Upper lobe of left lung (tissue), 6 donors: ENCODE measurements at places on chromosomes 4 and X. TPM values are rescaled to one million over a fixed set of nuclear protein-coding genes. Genes with fewer than 3 reads are reported as not detected.

DNA sequence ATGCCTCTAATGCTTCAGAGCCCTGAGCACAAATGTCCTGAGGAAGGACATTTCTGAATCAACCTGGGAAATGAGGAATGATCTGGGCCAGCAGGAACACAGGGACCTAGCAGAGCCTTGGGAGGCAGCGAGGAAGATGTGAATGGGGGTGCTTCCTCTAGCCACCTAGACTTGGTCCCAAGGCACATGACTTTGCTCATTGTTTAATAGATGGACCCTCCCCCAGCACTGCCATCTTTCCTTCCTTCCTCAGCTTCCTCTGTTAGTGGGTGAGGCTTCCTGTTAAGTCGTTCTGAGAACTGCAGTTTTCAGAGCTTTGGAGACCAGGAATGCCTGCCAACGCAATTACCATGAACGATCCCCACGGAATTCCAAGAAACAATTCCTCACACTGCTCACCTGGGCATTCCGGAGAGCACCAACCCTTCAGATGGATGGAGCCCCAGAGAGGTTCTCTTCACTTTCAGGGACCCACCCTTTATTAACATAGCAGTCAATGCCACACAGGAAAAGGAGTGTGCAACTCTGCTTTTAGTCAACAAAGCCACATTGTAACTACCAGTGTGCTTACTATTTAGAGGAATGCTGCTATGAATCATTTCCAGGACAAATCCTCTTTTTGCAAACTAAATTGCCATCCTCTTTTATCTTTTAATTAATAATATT lies 48.5 kb upstream of the STIM2 start:
- H3K27me3 ChIP-seq: no peaks in the 10 kb centered on the region
- no peak for DNase-seq
- peak overlapping the region; percentile 73 for H3K27ac ChIP-seq
- peaks cover 26% of the 10 kb centered on the region for H3K4me1 ChIP-seq

- H3K4me3 ChIP-seq: no peak overlapping the region
- H3K27ac ChIP-seq: no peak overlapping the region
- H3K4me1 ChIP-seq: no peaks in the 10 kb centered on the region
- H3K36me3 ChIP-seq: no peaks in the 10 kb centered on the region
- DNase-seq: no peak
- H3K27me3 ChIP-seq: no peaks in the 10 kb centered on the region
Observed at GRCh38 chrX:18410038-18410437, 15.4 kb upstream of the CDKL5 start.

- no peak for DNase-seq
- peaks cover 23% of the 10 kb centered on the region for H3K4me1 ChIP-seq
- H3K27ac ChIP-seq: no peak overlapping the region
- no peaks in the 10 kb centered on the region for H3K36me3 ChIP-seq
- H3K4me3 ChIP-seq: no peak overlapping the region
Observed at GRCh38 chr4:53905941-53906377, 158.4 kb downstream of the CHIC2 start.

- H3K27ac ChIP-seq: no peak overlapping the region
- no peaks in the 10 kb centered on the region for H3K27me3 ChIP-seq
- no peaks in the 10 kb centered on the region for H3K36me3 ChIP-seq
- DNase-seq: no peak
- H3K4me3 ChIP-seq: no peak overlapping the region
Observed at GRCh38 chrX:2954541-2954940, 25.4 kb upstream of the ARSD start.

DNA sequence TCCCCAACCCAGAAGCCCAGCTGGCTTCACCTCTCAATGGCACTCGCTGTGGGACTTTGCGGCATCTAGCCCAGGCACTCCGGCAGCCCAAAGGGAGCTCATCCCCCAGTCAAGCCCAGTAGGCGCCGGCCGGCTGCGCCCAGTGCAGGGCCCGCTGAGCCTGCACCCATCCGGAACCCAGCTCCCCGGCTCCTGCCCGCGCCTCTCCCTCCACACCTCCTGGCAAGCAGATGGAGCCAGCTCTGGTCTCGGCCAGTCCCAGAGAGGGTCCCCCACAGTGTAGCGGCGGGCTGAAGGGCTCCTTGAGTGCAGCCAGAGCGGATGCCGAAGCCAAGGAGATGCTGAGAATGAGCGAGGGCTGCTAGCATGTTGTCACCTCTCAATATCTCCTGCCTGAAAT lies 116.8 kb upstream of the UGT8 start:
- H3K27ac ChIP-seq: no peak overlapping the region
- no peaks in the 10 kb centered on the region for H3K36me3 ChIP-seq
- H3K27me3 ChIP-seq: no peaks in the 10 kb centered on the region
- peak; percentile 70 for DNase-seq
- no peak overlapping the region for H3K4me3 ChIP-seq
- no peaks in the 10 kb centered on the region for H3K4me1 ChIP-seq

DNA sequence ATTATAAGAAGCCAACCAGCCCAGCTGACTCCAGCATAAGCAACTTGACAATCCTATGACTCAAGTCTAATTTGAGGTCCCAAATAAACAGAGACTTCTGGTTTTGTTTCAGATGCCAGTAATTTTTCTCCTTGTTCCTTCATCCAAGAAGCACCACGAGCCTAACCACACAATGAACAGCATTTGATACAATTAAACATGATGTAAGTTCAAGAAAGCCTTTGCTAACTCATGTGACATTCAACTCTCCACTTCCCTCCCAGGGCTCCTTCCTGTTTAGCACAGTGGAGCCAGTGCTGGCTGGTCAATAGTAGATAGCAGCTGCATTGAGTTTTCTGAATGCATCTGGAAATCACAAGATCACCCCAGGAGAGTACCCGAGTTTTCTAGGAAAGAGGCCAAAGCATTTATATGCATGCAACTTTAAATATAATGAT lies 206.3 kb downstream of the ARHGAP24 start:
- DNase-seq: peak; percentile 67
- H3K4me3 ChIP-seq: no peak overlapping the region
- no peaks in the 10 kb centered on the region for H3K4me1 ChIP-seq
- H3K27ac ChIP-seq: peak overlapping the region; percentile 40

GRCh38 chr4:85399270-85399669 lies 75.7 kb upstream of the ARHGAP24 start:
- no peak overlapping the region for H3K4me3 ChIP-seq
- no peaks in the 10 kb centered on the region for H3K27me3 ChIP-seq
- DNase-seq: no peak
- H3K27ac ChIP-seq: no peak overlapping the region

GRCh38 chr4:123737156-123737555 lies 340.6 kb downstream of the SPRY1 start:
- no peak overlapping the region for H3K4me3 ChIP-seq
- H3K27ac ChIP-seq: no peak overlapping the region
- peaks cover 5% of the 10 kb centered on the region for H3K4me1 ChIP-seq
- no peaks in the 10 kb centered on the region for H3K27me3 ChIP-seq

DNA sequence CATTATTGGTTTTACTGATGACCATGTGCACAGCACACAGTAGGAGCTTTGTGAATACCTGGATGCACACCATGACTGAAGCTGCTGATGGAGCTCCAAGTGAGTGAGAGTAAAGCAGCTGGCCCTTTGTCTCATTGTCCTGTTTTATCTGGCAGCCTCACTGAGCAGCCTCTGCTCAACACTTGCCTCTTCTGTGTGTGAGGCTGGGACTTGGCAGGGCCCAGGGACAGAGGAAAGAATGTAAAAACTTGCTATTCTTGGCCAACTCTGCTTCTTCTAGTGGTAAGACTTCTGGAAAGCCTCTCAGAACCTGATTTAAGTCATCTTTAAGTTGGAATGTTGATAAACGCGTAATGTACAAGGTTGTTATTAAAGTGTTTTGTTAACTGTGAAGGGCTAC lies 61.4 kb downstream of the BEX1 start:
- DNase-seq: no peak
- no peaks in the 10 kb centered on the region for H3K27me3 ChIP-seq
- no peak overlapping the region for H3K4me3 ChIP-seq
- H3K36me3 ChIP-seq: no peaks in the 10 kb centered on the region

DNA sequence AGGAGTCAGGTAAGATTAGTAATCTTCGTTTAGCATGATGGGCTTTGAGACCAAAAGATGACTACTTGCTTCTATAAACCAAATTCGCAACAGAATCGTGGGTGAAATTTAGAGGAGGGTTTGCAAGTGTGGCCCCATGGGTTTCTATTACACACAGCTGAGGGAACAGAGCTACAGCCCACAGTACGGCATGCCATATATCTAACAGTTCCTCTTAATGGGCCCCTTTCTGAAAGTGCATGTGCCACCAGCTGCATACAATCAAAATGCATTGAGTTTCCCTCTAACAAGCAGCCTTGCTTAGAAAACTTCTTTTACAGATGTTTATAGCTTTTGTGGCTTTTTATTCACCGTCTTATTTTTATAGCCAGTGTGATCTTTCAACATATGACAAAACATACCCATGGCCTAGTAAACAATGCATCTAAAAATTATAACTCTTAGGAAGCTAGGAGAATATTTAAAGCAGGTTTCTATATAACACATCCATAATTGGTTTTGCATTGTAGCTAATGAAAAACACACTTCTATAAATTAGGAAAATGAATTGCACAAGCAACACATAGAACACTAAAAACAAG lies 202.1 kb downstream of the PRDM5 start:
- no peaks in the 10 kb centered on the region for H3K4me1 ChIP-seq
- H3K4me3 ChIP-seq: no peak overlapping the region
- no peaks in the 10 kb centered on the region for H3K36me3 ChIP-seq
- H3K27ac ChIP-seq: no peak overlapping the region
- DNase-seq: no peak

GRCh38 chr4:69546134-69546765 lies 50.5 kb upstream of the UGT2B4 start:
- H3K4me1 ChIP-seq: no peaks in the 10 kb centered on the region
- no peaks in the 10 kb centered on the region for H3K27me3 ChIP-seq
- no peaks in the 10 kb centered on the region for H3K36me3 ChIP-seq
- DNase-seq: no peak
- no peak overlapping the region for H3K4me3 ChIP-seq

- no peaks in the 10 kb centered on the region for H3K27me3 ChIP-seq
- DNase-seq: no peak
- H3K4me3 ChIP-seq: no peak overlapping the region
- peaks cover 7% of the 10 kb centered on the region for H3K4me1 ChIP-seq
- H3K36me3 ChIP-seq: no peaks in the 10 kb centered on the region
Observed at GRCh38 chr4:81786766-81787165, 315.1 kb upstream of the RASGEF1B start.

GRCh38 chrX:107102980-107103379 lies 15.6 kb downstream of the RBM41 start:
- no peak overlapping the region for H3K4me3 ChIP-seq
- DNase-seq: no peak
- H3K27ac ChIP-seq: no peak overlapping the region
- no peaks in the 10 kb centered on the region for H3K36me3 ChIP-seq
- no peaks in the 10 kb centered on the region for H3K4me1 ChIP-seq
- no peaks in the 10 kb centered on the region for H3K27me3 ChIP-seq

GRCh38 chr4:160824481-160824880 lies 1339.3 kb downstream of the FSTL5 start:
- no peak overlapping the region for H3K4me3 ChIP-seq
- DNase-seq: no peak
- H3K27me3 ChIP-seq: no peaks in the 10 kb centered on the region
- no peaks in the 10 kb centered on the region for H3K36me3 ChIP-seq
- no peaks in the 10 kb centered on the region for H3K4me1 ChIP-seq

DNA sequence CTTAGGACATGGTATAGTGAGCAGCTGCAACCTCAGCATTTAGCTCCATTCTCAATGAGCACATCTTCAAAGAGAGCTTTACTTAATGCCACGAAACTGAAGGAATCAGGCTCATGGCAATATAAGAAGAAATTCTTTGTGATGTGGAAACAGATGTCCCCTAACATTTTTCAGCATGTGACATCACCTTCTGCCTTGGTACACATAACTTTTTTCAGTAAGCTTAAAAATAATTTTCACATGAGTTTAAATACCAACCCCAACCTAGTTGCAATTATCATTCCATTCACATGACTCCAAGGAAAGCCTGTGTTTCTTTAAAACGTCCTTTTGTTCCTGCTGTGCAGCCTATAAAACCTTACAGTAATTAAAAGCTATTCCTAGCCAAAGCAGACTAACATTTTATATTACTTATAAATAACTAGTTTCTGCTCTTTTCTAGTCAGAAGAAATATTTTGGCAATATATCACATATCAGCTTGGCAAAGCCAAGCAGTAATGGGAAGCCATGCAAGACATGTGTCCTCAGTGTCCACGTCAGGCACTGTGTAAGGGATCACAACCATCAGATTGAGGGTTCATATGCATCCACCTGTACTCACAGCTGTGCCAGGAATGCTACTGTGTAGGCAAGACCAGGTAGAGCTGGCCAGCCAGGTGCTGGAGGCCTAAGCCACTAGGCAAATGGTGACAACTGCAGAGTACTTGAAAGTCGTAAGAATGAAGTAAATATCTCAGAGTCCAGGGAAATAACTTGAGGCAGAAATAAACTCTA lies 466.6 kb downstream of the INPP4B start:
- no peak overlapping the region for H3K4me3 ChIP-seq
- no peaks in the 10 kb centered on the region for H3K4me1 ChIP-seq
- H3K27ac ChIP-seq: no peak overlapping the region

DNA sequence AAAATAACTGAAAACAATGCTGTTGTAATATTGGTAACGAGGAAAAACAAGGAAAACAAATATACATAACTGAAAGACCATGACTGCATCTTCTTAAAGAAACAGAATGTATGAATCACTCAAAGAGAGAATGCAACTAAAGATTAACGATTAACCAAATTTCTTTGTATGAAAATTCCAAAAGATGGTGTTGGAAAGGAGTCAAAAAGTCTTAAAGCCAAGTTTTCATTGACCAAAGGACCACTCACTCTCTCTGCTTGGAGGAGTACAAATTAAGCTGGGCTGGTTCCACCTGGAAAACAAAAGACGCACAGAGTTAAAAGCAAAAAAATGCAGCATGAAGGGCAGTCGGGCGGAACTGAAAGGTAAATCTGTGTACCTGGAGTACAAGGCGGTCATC lies 1.8 kb downstream of the DCAF12L1 start:
- H3K4me1 ChIP-seq: no peaks in the 10 kb centered on the region
- no peak overlapping the region for H3K27ac ChIP-seq
- H3K36me3 ChIP-seq: no peaks in the 10 kb centered on the region

GRCh38 chr4:86631166-86631565 lies 37.1 kb downstream of the PTPN13 start:
- no peak overlapping the region for H3K27ac ChIP-seq
- DNase-seq: no peak
- no peaks in the 10 kb centered on the region for H3K4me1 ChIP-seq

DNA sequence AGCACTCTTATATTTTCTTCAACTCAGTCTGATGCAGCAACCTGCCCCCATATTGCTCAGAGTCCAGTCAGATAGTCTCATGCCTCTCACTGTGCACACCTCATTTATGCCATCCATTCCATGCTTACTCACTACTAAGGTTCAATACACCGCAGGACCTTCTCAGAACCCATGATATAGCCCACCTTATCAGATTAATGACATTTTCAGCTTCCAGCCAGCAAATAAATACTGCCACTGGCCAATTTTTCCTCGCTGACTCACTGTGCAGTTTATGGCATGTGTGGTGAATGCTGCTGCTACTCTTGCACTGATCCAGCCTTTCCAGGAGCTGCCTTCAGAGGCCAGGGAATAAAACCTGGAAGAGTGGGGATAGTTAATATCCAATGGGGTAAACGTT lies 380.6 kb upstream of the SPOCK3 start:
- no peak for DNase-seq
- H3K27ac ChIP-seq: no peak overlapping the region
- no peaks in the 10 kb centered on the region for H3K36me3 ChIP-seq
- no peaks in the 10 kb centered on the region for H3K27me3 ChIP-seq

DCK gene
- 15.6 TPM for total RNA-seq

TENM3 gene
- 7.1 TPM for total RNA-seq

SEPSECS gene
- total RNA-seq: 10.5 TPM

S100P gene
- 4.1 TPM for total RNA-seq

USP17L12 gene
- total RNA-seq: not detected

FHIP1A gene
- 36.1 TPM for total RNA-seq
